ENCODE measurements at places on chromosomes 16 and 17.

GRCh38 chr16:89604764-89605163, 8.7 kb upstream of the DPEP1 start:
- no peak for DNase-seq
- H3K27ac ChIP-seq, result no peak overlapping the region
- peaks cover 5% of the 10 kb centered on the region for H3K4me1 ChIP-seq

DNA sequence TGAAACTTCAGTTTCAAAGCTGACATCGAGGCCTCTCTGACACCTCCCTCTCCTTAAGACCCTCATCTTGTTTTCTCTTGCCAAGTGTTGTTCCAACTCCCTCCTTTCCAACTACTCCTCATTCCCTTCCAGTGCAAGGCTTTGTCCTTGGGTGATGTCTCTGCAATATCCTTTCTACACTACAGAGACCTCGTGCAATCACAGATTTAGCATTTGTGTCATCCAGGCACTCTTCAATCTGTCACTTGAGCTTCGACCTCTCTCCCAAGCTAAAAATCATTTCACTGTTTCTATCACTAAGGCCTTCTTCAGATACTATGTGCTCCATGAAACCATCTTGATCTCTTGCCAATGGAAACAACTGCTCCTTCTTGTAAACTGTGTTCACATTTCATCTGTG, 31.6 kb downstream of the TEKT3 start:
- H3K4me3 ChIP-seq, result no peak overlapping the region
- H3K27me3 ChIP-seq, result no peaks in the 10 kb centered on the region
- no peak for DNase-seq

DNA sequence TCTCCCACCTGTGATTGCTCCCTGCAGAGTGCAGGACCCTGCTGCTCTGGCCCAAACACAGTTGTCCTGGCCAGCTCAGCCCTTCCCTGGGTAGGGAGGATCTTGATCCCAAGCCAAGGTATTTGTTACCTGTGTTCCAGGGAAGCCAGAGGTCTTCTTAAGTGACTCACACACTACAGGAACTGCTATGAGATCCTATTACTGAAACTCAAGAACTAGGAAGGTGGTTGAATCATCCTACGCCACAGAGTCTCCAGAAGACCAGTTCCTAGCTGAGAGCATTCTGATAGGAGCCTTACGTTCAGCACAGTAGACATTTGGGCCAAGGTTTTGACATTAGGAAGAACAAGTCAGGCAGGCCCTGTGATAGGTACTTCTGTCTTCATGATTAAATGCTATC, 12.0 kb downstream of the CHST6 start:
- peak overlapping the region; percentile 67 for H3K27ac ChIP-seq
- peaks cover 13% of the 10 kb centered on the region for H3K4me1 ChIP-seq
- H3K27me3 ChIP-seq, result no peaks in the 10 kb centered on the region
- H3K4me3 ChIP-seq, result no peak overlapping the region
- DNase-seq, result no peak

- H3K4me3 ChIP-seq, result no peak overlapping the region
- no peak for DNase-seq
- H3K27me3 ChIP-seq, result no peaks in the 10 kb centered on the region
- H3K36me3 ChIP-seq, result no peaks in the 10 kb centered on the region
- H3K4me1 ChIP-seq, result peaks cover 2% of the 10 kb centered on the region
These were observed 9.4 kb upstream of the MYL4 start for GRCh38 chr17:47199627-47200324.

DNA sequence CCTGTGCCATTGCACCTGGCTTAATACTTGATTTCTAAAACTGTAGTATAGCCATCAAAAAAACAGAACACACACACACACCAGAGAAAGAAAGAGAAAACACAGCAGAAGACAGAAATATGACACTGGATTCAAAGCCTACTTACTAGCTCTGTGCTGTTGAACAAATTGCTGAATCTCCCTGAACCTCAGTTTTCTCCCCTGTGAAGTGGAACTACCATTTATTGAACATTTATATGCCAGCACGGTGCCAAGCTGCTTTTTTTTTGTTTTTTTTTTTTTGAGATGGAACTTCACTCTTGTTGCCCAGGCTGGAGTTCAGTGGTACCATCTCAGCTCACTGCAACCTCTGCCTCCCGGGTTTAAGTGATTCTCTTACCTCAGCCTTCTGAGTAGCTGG, 13.2 kb upstream of the ALOX12B start:
- no peak overlapping the region for H3K4me3 ChIP-seq
- no peak for DNase-seq
- no peak overlapping the region for H3K27ac ChIP-seq

DNA sequence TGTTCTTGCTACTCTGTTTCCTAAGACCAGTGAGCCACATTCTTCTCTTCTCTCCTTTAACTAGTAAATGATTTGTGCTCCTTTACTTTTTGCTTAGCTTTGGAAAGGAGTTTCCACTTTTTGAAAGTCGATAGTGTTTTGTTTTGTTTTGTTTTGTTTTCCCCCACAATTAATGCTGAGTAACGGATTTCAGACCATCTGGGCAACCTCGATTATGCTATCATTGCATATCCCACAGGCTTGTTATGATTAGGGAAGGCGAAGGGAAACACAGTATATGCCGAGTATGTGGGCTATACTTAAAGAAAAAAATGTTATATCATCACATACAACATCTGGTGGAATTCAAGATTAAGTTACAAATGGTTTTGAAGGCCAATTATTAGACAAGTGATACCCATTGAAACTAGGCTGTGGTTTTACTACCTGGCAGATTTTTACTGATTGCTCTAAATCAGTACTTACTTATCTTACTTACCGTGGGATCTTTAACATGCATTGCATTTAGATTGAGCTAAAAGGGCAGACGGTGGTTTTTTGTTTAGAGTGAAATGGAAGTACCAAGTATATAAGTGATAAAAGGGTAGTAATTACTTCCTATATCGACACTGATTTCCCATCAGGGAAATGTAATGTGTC, 361.3 kb upstream of the SOX9 start:
- H3K27ac ChIP-seq, result no peak overlapping the region
- DNase-seq, result no peak
- H3K36me3 ChIP-seq, result no peaks in the 10 kb centered on the region
- H3K27me3 ChIP-seq, result no peaks in the 10 kb centered on the region
- H3K4me3 ChIP-seq, result no peak overlapping the region

GRCh38 chr17:80260069-80260535, 550 bp upstream of the RNF213 start:
- H3K4me1 ChIP-seq, result peaks cover 11% of the 10 kb centered on the region
- H3K4me3 ChIP-seq, result peak overlapping the region; percentile 92
- DNase-seq, result no peak

GRCh38 chr17:76151896-76152454, 10.9 kb upstream of the FOXJ1 start:
- no peak overlapping the region for H3K27ac ChIP-seq
- peaks cover 5% of the 10 kb centered on the region for H3K4me1 ChIP-seq
- no peak overlapping the region for H3K4me3 ChIP-seq
- DNase-seq, result no peak
- H3K27me3 ChIP-seq, result no peaks in the 10 kb centered on the region

- H3K36me3 ChIP-seq, result peaks cover 3% of the 10 kb centered on the region
- H3K27me3 ChIP-seq, result peaks cover 57% of the 10 kb centered on the region
- peak; percentile 74 for DNase-seq
- peak within 1 kb of the TSS; percentile 87 for H3K4me3 ChIP-seq
- peak within 1 kb of the TSS; percentile 64 for H3K27ac ChIP-seq
- H3K4me1 ChIP-seq, result peaks cover 19% of the 10 kb centered on the region
These were observed at the start of gene ATP1B2 for GRCh38 chr17:7650509-7651096. Gene ATP1B2, plus strand, starts transcription at chr17:7650926. Its CDS starts 593 bp downstream, at chr17:7651519.

- no peak for DNase-seq
- H3K4me3 ChIP-seq, result peak overlapping the region; percentile 80
- peaks cover 10% of the 10 kb centered on the region for H3K27me3 ChIP-seq
- H3K4me1 ChIP-seq, result peaks cover 11% of the 10 kb centered on the region
- no peaks in the 10 kb centered on the region for H3K36me3 ChIP-seq
These were observed 1.9 kb downstream of the GLIS2 start for GRCh38 chr16:4317532-4318450.

- H3K4me1 ChIP-seq, result peaks cover 26% of the 10 kb centered on the region
- H3K36me3 ChIP-seq, result no peaks in the 10 kb centered on the region
- H3K27ac ChIP-seq, result no peak overlapping the region
- no peak for DNase-seq
- no peak overlapping the region for H3K4me3 ChIP-seq
- H3K27me3 ChIP-seq, result no peaks in the 10 kb centered on the region
These were observed 154.8 kb downstream of the XYLT1 start for GRCh38 chr16:17316005-17316404.

DNA sequence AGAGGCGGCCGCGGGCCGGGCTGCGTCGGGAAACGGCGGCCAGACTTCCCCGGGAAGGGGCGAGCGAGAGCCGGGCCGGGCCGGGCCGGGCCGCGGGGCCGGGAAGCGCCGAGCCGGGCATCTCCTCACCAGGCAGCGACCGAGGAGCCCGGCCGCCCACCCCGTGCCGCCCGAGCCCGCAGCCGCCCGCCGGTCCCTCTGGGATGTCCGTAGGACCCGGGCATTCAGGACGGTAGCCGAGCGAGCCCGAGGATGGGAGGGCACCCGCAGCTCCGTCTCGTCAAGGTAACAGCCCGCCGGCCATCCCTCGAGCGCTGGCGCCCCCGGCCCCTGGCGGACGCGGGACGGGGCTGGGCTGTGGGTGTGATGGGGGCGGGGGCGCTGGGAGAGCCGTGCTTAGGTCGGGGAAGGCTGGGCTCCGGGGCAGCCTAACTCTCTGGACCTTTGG, at the start of gene CRHR1:
Gene CRHR1, plus strand, starts transcription at position 28 of the 448 bp plus-strand sequence. Its CDS starts 225 bp downstream, at position 253.
- no peak within 1 kb of the TSS for H3K27ac ChIP-seq
- H3K27me3 ChIP-seq, result peaks cover 82% of the 10 kb centered on the region
- H3K36me3 ChIP-seq, result no peaks in the 10 kb centered on the region
- no peaks in the 10 kb centered on the region for H3K4me1 ChIP-seq

DNA sequence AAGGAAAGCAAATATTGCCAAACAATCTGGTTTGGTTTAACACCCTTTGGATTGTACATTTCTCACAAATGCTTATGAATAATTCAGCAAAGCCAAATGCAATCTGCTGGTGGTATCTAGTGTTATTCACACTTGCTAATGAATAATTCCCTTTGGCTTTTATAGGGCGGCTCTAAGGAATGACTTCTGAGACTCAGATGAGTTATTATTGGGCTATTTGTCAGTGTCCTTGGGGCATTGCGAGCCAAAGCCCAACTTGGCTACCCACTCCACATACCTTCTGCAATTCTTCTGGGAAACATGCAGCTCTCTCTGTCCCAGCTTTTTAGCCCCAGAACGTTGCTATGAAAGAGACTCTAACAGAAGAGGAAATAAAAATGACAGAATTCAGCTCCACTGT, 41.1 kb downstream of the FTO start:
- no peaks in the 10 kb centered on the region for H3K36me3 ChIP-seq
- DNase-seq, result no peak
- H3K4me3 ChIP-seq, result no peak overlapping the region
- peak overlapping the region; percentile 39 for H3K27ac ChIP-seq
- H3K4me1 ChIP-seq, result peaks cover 30% of the 10 kb centered on the region
- no peaks in the 10 kb centered on the region for H3K27me3 ChIP-seq

GRCh38 chr17:2418572-2418971, 17.7 kb upstream of the MNT start:
- H3K27me3 ChIP-seq, result no peaks in the 10 kb centered on the region
- no peak for DNase-seq
- H3K36me3 ChIP-seq, result peaks cover 14% of the 10 kb centered on the region
- H3K4me1 ChIP-seq, result peaks cover 14% of the 10 kb centered on the region
- no peak overlapping the region for H3K27ac ChIP-seq
- no peak overlapping the region for H3K4me3 ChIP-seq

- peaks cover 23% of the 10 kb centered on the region for H3K27me3 ChIP-seq
- no peaks in the 10 kb centered on the region for H3K36me3 ChIP-seq
- H3K4me3 ChIP-seq, result no peak overlapping the region
These were observed 65.7 kb upstream of the KSR1 start for GRCh38 chr17:27390540-27390939.

Data from type B pancreatic cell (in vitro differentiated cells).